ENCODE measurements at places on chromosomes 6 and 20.

DNA sequence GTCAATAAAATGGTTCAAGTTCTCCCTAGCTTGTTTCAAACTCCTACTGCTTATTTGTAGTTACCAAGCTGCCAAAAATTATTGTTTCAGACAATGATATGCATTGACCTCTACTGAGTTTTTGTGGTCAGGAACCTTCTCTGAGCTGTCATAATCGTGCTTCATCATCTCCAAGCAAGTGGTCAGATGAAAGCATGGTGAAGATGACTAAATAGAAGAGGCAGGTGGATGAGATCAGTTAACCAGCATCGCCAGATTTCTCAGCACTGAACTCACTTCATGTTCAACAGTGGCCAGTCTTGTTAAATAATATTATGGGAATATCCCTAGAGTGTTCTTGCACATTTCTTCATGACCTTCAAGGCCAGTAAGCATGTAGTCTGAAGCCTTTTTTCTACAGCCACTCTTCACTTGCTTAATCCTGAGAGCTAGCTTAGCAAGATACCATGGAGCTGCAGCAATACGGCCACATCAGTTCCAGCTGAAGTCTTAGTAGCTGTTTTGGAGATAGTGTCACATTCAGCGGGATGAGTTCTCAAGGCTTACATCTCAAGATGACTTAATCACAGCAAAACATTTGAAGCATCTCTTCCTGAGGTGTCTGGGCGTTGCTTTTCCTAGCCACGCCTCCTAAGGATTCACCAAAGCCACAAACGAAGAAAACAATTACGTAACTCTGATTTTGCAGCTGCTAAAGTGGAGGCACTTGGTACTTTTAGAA is 101.6 kb upstream of the TMEM30A start:
- DNase-seq = no peak

DNA sequence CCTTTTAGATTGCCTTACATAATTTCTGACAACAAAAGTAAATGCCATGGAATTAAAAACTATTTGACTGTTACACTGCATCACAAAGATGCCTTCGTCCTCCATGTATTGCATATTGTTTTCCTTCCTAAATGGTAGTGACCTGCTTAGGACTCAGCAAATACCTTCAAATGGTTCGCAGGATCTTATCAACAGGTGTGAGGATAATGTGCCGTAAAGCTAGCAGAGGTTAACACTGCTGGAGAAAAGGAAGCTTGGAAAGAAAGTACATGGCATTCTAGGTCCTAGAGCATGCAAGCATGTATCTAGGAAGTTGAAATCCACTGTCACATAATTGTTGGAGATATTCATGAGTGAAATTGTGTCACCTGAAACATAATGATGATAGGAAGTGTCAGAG is 5.5 kb downstream of the CLVS2 start:
- no peak for DNase-seq

DNA sequence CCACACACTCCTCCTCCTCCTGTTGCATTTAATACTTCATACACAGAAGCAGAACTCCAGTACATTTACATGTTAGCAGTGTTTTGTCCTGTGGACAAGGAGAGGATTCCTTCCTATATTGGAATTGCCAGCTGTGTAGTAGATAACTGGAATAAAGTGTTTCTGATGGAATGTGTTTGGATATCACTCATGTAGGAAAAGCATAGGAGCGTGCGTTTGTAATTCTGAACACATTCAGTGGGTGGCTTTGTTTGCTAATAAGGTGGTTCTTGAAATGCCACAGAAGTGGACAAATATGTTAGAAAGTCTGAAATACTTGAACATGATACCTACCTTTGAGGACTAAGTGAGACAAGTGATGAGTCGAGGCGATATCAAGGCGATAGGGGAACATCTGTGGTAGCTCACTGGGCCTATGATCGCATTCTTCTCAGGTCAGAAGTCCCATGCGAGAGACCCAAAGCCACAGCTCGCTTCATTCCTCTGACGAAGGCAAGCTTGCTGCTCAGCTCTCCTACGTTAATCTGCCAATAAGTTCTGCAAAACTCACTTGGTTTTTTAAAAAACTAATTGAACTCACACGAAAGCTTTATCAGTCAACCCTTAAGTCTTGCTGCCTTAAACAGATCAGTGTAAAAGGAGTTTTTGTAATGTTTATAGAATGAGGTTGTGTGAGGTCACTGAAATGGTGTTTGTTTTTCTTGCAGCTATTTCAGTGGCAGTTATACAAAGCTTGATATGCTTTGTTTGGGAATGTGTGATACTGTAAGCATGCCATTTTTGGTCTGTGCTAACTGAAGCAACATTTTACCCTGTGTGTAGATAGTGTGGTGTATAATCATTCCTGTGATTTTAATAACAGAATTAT is 159.9 kb downstream of the SOX4 start:
- DNase-seq = no peak

- DNase-seq = no peak
Measured at GRCh38 chr6:4781426-4781825, 5.2 kb downstream of the CDYL start.

- DNase-seq = no peak
Measured at GRCh38 chr6:46284475-46284874, 113.7 kb upstream of the ENPP5 start.

Data from spleen (tissue), 13 donors.